Stimulated activated CD4-positive, alpha-beta T cell treated with anti-CD3 and anti-CD28 coated beads, Interleukin-12 subunit alpha, Interleukin-12 subunit beta, amount 100 ng/mL, for 24 hours (primary cell): ENCODE measurements at places on chromosomes 11 and 22.

GRCh38 chr11:121448431-121448941 is 3.6 kb upstream of the SORL1 start:
- DNase-seq = no peak

DNA sequence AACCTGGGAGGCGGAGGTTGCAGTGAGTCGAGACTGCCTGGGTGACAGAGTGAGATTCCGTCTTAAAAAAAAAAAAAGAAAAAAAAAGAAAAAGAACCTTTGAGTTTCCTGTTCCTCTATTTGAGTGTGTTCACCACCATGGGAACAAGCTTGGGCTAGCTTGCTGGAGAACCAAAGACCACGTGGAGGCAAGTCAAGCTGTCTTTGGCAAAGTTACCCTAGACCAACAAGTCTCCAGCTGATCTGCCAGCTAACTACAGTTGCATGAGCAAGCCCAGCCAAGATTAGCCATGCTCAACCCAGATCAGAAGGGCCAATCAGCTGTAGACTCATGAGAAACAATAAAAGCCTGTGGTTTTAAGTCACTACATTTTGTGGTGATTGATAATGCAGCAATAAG is 29.7 kb downstream of the SLN start:
- no peak for DNase-seq

GRCh38 chr11:109512680-109513079 is 90.7 kb downstream of the C11orf87 start:
- DNase-seq = no peak

GRCh38 chr11:29629286-29629685 is 387.5 kb downstream of the KCNA4 start:
- DNase-seq = no peak

- no peak for DNase-seq
Measured at GRCh38 chr11:127042445-127042844, 41.9 kb upstream of the KIRREL3 start.

GRCh38 chr22:27616033-27616432 is 185.5 kb downstream of the MN1 start:
- no peak for DNase-seq

DNA sequence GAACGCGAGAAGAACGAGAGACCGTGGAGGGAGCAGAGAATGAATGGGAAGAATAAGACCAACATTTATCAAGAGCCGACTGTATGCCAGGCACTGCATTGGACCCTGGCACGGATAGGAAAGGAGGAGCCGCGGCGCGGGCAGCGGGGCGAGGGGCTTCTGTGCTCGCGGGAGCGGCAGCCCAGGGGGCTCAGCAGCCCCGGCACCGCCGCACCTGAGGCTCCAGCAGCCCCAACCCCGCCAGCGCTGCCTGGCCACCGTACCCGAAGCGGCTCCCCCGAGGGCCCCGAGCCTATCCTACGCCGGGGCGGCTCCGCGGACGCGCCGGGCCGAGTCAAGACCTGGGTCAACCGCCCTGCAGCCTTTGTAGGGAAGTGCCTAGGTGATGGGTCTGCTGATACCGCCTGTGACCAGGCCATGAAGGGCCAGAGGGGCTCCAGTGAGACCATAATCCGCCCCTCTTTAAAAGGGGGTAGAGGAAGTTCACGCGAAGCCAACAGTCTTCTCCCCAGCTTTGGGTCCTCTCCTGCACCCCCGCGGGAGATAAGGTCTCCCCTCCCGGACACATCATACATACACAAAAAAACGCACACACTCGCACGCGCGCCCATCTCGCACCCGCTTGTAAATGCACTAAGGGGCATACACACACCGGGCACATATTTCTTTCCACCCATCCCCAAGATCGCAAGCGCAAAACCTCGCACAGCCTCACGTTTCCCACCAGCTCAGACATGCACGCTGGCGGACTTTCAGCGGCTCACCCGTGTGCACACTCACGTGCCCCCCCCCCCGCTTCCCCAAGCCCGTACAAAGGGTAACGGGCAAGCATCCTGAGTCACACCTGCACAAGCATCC is 935 bp upstream of the RTN4RL2 start:
- DNase-seq = no peak

DNA sequence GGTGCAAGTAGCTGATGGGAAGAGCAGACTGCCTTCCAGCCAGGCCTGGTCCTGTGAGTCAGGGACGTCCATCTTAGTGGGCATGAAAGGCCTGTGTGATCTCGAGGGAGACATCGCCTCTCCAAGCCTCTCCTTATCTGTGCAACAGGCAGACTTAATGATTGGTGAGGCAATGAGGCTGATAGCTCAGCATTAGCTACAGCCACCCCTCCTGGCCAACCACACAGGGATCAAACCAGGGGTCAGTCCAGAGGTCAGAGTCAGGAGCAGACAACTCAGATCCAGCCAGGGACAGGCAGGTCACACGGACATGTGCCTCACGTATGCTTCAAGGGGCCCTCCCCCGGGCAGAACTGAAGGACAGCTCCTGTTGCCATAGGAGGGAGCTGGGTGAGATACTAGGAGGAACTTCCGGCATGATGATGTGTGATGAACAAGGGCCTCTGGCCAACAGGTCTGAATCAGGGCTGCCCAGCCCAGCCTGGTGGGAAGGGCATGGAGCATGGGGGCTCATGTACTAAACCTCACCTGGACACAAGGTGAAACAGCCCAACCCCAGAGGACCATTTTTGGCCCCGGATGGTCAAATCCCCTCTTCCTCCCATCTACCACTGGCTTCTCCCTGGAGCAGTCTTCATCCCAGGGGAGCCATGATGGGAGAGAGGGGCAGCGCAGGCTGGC is 2.8 kb upstream of the APOC3 start:
- no peak for DNase-seq

- no peak for DNase-seq
Measured at GRCh38 chr11:47538741-47539565, 14.0 kb downstream of the CELF1 start.

DNA sequence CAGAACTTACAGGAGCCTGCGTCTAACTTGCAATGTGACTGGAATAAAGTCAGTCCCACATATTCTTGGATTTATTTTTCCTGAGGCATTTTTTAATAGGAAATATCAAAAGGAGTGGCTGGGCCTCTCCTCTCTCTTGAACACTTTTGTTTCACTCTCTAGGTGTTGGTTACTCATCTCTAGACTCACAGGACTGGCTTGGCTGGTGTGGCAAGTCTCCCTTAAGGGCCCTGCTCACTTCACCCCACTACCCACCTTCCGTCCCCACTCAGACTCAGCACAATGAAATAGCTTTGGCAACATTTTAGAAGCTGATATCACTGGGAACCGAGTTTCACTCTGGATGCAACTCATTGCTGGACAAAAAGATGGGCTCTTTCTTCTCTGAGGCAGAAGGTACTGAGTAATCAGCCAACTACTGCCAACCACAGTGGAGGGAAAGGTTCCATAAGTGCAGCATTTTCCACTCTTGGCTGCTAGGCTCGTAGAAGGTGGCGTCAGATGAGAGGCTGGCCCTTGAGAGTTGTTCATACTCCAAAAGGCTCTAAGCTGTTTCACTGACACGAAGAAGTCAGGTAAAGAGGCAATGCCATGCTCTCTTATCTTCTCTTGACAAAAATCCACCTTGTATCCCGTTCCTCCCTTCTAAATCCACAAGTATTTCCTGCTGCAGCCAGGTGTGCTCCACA is 390.6 kb downstream of the SOX6 start:
- no peak for DNase-seq

DNA sequence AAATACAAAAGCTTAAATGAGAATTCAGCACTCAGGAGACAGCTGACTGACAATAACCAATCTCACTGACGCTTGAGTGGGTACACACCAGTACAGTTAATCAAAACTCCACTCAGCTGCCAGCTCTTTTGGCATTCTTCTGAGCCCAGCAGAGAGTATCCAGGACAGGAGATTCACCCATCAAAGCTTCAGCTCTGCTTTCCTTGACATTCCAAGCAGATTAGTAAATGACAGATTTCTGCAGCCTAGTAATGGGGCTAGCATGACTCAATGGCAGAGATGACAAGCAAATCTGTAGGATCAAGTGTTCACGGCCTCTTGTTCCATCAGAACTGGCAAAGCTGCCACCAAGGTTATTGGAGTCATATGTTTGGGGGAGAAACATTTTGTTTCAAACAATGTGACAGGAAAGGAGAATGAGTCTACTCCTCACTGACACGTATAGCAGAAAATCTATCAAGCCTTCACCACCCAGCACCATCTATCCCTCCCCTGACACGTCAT is 420.0 kb downstream of the DYNC2H1 start:
- DNase-seq = no peak

DNA sequence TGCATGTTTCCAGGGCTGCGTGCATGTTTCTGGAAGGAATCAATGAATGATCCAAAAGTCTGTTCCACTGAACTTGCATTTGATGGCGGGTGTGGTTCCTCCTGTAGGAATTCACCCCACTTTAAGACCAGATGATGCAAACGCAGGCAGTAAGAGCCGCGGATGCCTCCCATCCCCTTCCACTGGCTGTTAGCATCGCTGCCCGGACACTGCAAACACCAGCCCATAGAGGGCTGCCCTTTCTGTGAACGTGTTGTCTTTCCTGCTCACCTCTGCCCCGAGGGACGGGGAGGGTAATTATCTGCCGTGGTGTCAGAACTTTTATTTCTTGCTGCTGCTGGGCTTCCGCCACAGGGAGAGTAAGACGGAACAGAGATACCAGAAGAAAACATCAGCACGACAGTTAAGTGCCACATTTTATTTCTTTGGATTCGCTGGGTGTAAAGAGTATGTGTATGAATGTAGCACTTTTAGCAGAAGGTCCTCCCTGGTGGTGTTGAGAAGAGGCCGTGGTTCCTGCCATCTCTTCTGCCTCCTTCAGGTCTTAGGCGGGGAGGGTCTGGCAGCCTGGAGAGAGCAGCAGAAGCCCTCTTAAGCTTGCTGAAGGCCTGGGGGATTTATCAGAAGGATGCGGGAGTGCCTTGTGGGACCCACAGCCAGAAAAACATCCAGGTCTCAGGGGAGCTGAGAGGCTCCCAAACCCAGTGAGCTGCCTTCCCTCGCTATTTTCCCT is 53.2 kb upstream of the NECTIN1 start:
- no peak for DNase-seq

DNA sequence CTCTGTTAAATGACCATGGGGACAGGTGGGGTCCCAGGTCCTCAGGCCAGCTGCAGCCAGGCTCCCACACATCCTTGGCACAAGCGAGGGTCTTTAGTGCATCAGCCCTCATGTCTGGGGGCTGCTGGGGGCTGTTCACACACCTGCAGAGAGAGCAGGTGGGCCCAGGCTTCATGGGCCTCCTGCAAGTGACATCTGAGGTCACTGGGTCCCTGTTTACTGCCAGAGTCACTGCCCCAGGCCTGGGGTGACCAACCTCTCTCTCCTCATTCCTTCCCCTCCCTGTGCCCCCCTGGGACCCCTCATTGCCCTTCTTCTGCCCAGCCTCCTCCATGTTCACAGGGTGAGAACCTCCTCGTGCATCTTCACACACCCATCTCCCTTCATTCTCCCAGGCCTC is 92.4 kb downstream of the RTL6 start:
- no peak for DNase-seq

GRCh38 chr22:37449331-37450001 is 22.2 kb upstream of the ELFN2 start:
- no peak for DNase-seq

DNA sequence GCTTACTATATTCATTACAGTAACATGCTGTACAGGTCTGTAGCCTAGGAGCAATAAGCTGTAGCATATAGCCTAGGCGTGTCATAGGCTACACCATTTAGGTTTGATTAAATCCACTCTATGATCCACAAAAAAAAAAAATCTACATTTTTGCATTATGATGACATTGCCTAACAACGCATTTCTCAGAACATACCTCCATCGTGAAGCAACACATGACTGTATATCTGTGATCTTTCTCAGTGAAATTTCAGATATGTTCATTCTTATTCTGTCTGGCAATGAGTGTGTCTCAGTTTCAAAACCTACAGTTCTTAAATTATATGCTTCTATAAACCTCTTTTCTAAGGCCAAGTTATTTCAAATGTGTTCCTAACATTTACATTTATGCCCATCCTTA is 140.3 kb downstream of the CADM1 start:
- no peak for DNase-seq

DNA sequence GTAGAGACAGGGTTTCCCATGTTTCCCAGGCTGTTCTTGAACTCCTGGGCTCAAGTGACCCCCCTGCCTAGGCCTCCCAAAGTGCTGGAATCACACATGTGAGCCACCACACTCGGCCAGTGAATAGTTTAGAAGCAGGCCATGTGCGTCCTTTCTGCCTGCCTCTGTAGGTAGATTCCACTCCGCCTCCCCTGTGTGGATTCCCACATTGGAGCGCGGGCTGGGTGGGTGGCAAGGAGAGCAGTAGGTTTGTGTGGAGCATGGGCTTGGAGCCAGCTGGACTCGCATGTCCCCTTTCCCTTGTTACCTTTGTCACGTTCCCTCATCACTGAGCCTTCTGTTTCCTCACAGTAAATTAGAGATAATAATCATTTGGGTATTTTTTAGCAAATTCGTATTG is 21.7 kb downstream of the PPFIA1 start:
- DNase-seq = no peak

GRCh38 chr11:46686886-46687795 is 13.3 kb downstream of the ARHGAP1 start:
- DNase-seq = no peak

GRCh38 chr11:131353766-131354165 is 16.6 kb upstream of the NTM start:
- no peak for DNase-seq

DNA sequence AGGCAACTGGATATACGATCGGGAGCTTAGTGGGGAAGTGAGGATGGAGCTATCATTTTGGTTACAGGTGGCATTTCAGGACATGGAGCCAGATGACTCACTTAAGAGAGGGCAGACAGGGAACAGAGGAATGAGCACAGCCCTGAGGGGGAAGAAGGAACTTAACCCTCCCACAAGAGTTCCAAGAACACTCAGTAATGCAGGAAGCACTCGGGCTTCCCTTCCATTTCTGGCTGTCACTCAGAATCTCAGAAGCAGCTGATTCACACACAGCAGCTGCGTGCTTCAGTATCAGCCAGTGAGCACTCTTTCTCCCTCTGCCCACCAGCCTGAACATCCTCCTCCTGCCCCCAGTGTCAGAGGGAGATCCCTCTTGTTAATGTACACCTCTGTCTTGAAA is 34.8 kb downstream of the EFCAB6 start:
- no peak for DNase-seq

DNA sequence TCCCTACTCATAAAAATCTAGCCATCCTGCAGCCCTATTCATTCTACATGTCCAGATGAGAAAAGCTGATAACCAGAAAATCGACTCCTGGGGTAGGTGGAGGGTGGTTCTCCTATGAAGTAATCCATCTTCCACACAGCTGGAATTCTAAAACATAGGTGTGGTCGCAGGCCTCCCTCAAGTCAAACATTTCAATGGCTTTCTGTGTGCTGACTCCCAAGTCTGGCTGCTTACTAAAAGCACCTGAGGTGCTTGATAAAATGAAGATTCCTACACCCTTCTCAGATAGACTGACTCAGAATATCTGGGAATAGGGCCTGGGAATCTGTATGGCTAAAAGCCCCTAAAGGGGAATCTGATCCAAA is 26.1 kb downstream of the IRAG1 start:
- DNase-seq = no peak
